NCI-H226 (cell line): ENCODE measurements at places on chromosomes 3 and 15.

DNA sequence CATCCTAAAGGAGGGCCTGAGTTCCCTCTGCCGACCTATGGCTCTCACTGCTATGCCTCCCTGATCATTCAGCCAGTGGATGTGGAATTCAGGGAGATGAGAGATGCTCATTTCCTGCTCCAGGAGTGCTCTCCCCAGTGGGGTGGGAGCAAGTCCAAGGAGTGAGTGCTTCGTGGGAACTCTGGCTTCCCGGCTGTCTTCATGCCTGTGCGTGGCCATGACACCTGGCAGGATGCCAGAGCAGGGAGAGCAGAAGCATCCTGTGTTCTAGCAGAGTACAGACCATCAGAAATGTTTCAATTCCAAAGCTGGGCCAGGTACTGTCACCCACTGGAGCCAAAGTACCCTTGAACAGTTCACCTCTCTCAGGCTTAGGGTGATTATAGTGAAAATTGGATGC is 45.1 kb downstream of the APH1B start:
- peak; percentile 45 for DNase-seq

DNA sequence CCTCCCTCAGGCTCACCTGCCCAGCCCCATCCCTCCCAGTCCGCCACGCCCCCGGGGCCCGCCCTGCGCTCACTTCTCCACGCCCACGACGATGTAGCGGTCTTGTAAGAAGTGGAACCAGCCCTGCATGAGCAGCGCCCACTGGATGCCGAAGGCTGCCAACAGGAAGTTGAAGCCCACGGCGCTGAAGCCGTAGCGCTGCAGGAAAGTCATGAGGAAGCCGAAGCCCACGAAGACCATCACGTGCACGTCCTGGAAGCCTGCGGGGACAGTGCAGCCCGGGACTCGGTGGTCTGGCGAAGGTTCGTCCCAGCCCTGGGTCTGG is 9.7 kb downstream of the RHCG start:
- no peak for DNase-seq

GRCh38 chr3:128489674-128489926 is 3.4 kb downstream of the GATA2 start:
- DNase-seq, result no peak

DNA sequence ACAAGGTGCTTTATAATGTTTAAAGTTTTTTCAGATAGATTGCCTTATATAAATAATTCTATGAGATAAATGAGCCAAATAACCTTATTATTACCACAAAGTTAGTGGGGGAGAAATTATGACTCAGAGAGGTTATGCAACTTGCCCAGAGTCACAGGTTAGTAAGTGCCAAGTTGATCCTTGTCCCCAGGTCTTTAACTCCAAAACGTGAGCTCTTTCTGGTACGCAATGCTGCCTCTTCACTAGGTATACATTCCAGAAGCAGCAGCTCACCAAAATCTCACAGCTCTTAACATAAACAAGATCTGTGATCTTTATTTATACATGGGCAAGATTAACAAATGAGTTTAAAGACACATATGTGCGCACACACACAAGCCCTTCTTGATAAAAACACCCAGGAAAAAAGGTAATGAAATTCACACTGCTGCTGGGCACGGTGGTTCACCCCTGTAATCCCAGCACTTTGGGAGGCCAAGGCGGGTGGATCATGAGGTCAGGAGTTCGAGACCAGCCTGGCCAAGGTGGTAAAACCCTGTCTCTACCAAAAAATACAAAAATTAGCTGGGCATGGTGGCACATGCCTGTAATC is 59.8 kb upstream of the NR2F2 start:
- DNase-seq, result peak; percentile 73

DNA sequence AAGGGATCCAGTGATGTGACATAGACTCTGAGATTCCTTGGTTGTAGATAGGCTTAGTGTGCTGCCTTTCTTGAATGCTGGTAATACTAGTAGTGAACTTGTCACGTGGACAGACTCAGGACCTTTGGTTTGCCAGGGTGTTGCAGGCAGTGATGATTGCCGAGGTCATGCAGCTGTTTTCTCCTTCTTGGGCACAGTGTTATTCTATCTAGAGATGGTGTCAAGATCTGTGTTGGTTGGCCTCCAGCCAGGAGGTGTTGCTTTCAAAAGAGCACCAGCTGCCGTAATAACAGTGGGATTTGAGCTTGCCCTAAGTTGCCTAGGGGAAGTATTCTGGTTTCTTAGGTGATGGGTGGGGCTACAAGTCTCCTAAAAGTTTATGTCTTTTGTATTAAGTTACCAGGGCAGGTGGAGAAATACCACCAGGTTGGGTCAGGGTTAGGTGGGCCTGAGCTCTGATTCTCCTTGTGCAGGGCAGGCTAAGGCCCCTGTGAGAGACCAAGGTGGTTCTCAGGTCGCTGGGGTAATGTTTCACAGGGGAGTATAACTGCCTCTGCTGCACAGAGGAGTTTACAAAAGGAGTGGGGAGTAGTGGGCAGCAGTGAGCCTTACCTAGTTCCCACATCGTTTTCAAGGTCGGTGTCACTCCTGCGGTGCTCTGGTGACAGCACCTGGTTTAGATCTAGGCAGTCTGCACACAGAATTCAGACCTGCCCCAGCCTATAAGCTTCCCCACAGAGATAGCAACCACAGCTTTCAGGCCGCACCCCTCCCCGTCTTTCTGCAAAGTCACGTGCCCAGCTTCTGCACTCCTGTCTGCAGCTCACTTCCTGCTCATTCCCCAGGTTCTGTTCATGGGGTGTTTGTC is 350.3 kb downstream of the DOCK3 start:
- no peak for DNase-seq
